ENCODE measurements at places on chromosomes 7 and 10.

- DNase-seq, result peak; percentile 59
Observed at GRCh38 chr10:103917302-103918052, 507 bp downstream of the STN1 start.

DNA sequence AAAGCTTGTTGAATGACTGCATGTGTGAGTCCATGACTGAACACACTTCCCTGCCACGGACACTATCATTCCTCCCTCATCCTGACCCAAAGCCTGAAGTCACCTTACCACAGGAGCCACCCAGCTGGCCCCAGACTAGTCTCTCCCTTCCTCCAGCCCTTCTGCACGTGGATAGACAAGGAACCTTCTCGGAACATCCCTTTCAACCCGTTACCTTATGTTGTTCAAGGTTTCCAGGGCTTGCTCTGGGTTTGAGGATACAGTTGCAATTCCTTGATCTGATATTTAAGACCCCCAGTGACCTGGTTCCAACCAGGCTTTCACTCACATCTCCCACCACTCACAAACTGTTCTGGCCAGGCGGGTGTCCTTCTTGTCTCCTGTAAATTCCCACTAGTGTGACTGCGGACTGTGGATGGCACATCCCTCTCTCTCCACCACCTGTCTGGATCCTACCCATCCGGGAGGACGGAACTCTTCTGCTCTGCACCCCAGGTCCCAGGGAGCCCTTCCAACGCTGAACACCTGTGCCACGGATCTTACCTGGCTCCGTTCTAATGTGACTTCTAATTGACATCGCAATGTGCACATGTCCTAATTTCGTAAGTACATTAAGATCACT is 62.5 kb downstream of the HIPK2 start:
- DNase-seq, result no peak

GRCh38 chr10:121485436-121486139 is 112.7 kb downstream of the FGFR2 start:
- no peak for DNase-seq

DNA sequence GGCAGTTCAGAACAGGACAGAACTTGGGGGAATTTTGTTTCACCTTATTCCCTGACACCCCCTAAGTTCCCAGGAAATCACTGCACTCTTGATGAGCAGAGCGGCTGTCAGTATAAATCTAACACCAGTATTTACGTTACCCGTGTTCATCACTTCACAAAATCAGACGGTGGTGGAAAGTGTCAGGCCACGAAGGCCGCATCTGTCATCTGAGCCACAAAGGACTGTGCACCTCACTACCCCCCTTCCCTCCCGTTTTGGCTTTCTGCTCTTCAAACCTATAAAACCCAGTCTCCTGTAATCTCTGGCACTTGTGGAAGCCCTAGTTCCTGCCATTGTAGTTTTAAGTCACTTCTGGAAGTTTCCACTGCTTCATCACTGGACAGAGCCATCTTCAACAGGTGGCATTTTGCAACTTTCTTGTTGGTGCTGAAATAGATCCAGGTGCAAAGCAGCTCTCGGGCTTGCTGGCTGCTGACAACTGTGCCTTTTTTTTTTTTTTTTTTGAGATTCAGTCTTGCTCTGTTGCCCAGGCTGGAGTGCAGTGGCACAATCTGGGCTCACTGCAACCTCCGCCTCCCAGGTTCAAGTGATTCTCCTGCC is 9.5 kb downstream of the ZFAND2A start:
- DNase-seq, result no peak

- DNase-seq, result peak; percentile 69
Observed at GRCh38 chr10:109852475-109853037, 70.8 kb downstream of the XPNPEP1 start.

- DNase-seq, result no peak
Observed at GRCh38 chr10:70227548-70228320, 5.5 kb downstream of the PPA1 start.

DNA sequence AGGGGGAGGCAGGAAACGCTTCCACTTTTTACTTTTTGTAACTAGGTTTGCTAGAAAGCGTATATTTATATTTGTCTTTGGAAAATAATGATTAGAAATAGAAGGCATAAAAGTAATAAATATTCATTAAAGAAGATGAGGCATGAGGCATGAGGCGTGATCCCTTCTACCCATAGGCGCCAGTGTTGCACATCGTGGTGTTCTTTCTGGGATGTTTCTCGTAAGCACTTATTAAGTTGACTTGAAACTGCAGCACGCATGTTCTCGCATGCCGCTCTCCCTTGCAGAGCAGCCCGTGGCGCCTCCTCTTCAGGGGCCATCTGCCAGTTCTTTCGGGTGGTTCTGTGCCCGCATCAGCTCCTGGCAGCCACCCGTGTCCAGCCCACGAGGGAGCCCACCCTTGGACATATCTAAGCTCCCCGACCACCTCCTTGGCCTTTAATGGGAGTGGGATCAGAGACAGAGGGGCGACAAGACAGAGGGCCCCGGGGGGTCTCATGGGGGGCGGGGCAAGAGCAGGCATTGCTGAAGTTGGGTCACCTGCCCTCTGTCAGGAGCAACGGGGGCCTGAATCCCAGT is 28.5 kb upstream of the CSGALNACT2 start:
- DNase-seq, result no peak

GRCh38 chr7:13822678-13823077 is 166.8 kb downstream of the ETV1 start:
- DNase-seq, result no peak
